Nasal cavity respiratory epithelium epithelial cell of viscerocranial mucosa (primary cell): ENCODE measurements at places on chromosomes 7 and 10. TPM values are rescaled to one million over a fixed set of nuclear protein-coding genes. Genes with fewer than 3 reads are reported as not detected.

CYP3A5 gene
- 2.9 and 5.1 TPM in 2 replicates for total RNA-seq

SPDYE1 gene
- total RNA-seq = not detected in 2 replicates

ADD3 gene
- total RNA-seq = 24.3 and 111 TPM in 2 replicates

SPDYE8 gene
- not detected in 2 replicates for total RNA-seq

VPS41 gene
- 34.9 and 89.7 TPM in 2 replicates for total RNA-seq
